ENCODE measurements at places on chromosomes 1 and 21.

GRCh38 chr21:23921670-23922418 lies 1685.4 kb downstream of the MRPL39 start:
- DNase-seq, result no peak

- DNase-seq, result no peak
Measured at GRCh38 chr1:89762386-89762778, 58.5 kb upstream of the LRRC8D start.

DNA sequence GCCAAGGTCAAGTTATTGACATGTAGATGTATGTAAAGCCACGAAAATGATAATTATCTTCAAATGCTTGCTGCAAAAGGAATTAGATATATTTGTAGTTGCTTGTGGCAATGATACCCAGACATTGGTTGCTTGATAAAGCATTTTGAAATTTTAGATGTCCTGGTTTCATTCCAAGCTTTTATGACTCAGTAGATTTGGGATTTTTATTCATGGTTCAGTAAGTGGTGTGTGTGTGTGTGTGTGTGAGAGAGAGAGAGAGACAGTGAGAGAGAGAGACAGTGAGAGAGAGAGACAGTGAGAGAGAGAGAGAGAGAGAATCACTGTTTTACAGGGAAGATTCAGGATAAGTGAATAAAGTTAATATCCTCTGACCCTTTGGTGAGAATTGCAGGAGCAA lies 498.2 kb upstream of the C1orf87 start:
- no peak for DNase-seq

DNA sequence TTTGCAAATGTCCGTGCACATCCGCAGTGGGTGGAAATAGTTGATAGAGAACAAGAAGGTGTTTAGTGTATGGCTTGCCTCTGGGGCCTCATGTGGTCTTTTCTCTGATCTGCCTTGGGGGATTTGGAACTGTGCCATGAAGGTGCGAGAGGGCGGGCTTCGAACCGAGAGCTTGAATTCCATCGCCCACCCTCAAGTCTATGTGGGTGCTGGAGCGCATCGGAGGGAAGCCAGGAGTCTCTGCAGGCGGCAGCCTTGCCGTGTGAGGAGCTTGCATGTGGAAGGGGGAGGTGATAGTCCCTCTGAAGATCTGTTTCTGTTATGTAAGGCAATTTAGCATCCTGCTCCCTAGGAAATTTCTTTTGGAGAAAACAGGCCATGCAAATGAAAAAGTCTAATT lies 119.6 kb downstream of the HUNK start:
- no peak for DNase-seq

DNA sequence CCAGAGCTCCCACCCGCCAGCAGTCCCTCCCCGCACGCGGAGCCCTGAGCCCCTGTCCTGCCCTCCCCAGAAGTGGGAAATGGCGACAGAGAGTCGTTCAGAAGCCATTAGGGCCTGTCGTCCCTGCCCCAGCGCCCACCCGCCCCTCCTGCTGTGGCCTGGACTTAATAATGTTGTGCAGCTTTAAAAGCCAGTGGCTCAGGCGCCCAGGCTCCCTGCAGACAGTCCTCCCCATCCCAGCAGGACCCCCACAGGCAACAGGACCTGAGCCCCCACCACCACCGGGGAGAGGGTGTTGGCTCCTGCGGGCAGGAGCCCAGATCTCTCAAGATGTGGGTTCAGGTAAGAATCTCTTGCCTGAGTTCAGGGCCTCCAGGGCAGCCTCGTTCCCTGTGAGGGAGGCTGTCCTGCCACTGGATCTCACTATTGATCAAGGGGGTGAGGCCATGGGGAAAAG lies 125.3 kb upstream of the RUNX3 start:
- DNase-seq, result no peak

GRCh38 chr21:29218749-29219148 lies 80.0 kb upstream of the BACH1 start:
- DNase-seq, result no peak

DNA sequence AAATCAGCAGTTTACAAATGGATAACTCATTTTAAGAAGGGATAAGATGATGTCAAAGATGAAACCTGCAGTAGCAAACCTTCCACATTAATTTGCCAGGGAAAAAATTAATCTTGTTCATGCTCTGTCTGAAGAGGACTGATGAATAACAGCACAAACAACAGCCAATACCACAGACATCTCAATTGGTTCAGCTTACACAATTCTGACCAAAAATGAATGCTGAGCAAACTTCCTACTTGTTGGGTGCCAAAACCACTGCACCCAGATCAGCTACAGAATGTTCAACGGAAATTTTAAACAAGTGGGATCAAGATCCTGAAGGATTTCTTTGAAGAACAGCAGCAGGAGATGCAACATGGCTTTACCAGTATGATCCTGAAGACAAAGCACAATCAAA lies 98.3 kb downstream of the COQ8A start:
- DNase-seq, result no peak

DNA sequence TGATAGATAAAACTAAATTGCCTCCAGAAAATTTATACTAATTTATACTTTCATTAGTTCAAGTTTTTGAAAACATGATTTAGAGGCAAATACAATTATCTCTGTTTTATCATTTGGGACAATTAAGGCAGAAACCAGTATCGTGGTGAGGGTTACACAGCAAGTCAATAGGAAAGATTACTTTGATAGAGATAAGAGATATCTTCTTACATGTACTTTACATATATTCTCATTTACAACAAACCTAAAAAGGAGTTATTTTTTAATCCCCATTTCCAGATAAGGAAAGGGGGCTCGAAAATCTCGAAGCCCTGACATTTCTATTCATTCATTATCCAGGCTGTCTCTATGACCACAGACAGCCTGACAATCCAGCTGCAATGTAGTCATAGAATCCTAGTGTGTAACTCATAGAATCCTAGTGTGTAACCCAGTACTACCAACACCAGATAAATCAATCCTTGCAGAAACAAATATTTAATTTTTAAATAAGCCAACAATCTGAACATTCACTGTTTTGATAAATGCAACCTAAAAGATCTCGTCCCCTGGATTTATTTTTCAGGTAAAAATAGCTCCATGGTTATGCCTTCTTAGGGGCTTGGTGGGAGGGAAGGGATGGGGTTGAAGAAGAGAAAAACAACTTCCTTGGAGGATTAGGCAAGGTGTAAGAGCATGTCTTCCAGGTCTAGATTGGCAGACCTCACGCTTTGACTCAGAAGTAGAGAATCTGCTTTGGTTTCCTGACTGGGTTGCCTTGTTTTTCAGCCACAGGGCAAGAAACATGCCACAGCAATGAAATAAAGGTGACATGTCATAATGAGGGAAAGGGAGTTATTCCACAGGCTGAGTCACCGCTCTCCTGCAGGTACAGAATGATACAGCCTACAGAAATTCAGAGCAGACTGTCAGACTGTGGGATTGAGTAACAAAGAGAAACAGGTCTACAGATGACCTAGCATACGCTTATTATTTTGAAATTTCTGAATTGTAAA lies 45.6 kb downstream of the IRF2BP2 start:
- no peak for DNase-seq

DNA sequence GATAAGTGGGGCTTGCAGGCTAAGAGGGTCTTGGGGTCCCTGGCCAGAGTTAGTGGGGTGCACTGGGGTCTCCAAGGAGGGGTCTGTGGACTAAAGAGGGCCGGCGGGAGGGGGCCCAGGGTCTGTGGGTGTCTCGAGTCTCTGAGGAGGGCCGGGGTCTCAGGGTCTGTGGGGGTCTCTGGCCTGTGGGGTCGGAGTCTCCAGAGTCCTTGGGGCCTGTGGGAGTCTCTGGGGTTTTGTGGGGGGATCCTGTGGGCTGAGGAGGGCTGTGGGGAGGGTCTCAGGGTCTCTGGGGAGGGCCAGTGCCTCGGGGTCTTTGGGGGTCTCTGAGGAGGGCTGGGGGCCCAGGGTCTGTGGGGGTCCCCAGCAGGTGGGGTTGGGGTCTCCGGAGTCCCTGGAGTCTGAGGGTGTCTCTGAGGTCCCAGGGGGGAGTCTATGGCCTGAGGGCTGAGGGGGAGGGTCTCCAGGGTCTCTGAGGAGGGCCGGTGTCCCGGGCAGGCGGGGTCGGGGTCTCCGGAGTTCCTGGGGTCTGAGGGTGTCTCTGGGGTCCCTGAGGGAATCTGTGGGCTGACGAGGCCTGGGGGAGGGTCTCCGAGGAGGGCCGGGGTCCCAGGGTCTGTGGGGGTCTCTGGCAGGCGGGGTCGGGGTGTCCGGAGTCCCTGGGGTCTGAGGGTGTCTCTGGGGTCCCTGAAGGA lies 628 bp upstream of the PLEKHM2 start:
- no peak for DNase-seq

GRCh38 chr1:8006037-8006963 lies 19.8 kb downstream of the ERRFI1 start:
- DNase-seq, result no peak

DNA sequence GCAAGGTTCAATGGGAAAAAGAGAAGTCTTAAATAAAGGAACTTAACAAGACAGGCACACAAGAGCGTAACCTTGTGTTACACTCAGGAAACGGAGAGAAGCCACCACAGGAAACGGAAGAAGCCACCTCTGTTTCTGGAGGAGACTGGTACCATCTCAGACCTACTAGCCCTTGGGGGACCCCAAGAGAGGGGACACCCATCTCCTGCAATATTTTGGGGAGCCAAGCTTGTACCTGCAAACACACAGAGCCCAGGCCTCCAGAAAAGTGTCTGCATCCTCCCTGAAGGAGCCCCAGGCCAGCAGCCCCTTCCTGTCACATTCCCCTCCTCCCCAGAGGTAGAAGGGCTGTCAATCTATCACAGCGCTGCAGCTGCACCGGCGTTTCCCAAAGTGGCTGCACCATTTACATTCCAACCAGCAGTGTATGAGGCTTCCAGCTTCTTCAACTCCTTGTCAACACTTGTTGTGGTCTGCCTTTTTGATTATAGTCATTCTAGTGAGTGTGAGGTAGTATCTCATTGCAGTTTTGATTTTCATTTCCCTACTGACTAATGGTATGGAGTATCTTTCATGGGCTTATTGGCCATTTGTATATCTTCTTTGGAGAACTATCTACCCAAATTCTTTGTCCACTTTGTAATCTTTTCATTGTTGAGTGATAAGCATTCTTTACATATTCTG lies 23.0 kb upstream of the PADI1 start:
- DNase-seq, result no peak

DNA sequence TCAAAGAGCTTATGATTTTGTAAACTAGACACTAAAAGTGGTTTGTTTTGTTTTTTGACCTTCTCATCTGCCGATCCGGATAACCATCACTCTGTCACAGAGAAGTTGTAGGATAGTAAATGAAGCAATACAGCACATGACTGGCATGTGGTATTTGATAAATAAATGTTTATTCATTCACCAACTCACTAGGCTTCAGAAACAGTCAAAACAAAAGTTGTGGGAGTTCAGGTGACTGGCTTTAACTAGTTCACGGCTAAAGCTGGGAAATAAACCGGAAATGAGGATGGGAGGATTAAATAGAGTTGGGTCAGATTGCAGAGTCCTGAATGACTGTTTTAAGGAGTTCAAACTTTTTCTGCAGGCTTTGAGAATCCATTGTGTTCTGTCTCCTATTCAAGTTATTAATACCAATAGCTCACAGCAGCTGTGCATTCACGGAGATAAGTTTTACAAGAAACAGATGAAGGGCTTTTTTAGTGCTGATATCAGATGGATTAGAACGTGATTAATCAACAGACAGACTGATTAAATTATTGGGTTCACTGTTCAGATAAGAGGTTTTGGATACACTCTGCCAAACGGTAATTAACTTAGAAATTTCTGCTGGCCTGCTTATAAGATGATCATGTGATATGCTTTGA lies 463.3 kb downstream of the DPYD start:
- DNase-seq, result no peak

GRCh38 chr1:40905061-40905460 lies 42.9 kb upstream of the CITED4 start:
- DNase-seq, result no peak

DNA sequence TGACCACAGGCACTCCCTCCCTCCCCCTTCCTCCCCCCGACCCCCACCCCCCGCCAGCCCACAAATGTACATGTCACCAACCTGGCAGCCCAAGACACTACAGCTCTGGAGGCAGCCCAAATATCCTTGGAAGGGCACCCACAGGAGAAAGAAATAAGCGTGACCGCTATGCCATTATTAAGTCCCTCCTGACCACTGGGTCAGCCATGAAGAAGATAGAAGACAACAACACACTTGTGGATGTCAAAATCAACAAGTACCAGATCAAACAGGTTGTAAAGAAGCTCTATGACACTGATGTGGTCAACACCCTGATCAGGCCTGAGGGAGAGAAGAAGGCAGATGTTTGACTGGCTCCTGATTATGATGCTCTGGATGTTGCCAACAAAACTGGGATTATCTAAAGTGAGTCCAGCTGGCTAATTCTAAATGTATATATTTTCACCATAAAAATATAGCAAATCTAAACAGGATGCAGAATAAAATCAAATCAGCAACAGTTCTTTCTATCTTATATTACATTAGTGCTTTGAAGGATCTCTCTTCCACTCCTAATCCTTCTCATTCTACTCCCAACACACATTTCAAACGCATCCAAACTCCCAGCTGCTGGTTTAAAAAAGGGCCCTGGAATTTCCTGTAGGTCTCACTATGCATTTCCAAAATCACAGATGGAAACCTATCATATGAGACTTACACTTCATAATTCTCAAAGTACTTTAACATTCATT lies 77.4 kb upstream of the SLFNL1 start:
- DNase-seq, result no peak

- DNase-seq, result no peak
Measured at GRCh38 chr1:214510914-214511638, 40.3 kb downstream of the PTPN14 start.

DNA sequence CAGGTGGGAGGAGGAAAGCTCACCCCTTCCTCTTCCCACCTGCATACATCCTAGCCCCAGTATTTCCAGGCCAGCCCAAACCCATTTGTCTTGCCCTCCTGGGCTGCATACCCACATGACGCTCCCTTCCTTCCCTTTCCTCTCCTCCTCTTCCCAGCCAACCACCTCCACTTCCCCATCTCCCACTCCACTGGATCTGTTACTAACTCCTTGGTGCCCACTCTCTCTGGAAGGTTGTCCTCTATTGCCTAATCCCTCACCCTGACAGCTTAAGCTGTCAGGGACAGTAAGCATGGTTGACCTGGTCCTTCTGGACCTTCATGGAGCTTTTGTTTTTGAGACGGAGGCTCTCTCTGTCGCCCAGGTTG lies 23.0 kb upstream of the SYNC start:
- no peak for DNase-seq

GRCh38 chr1:92792340-92792782 lies 7.5 kb upstream of the EVI5 start:
- no peak for DNase-seq

- DNase-seq, result no peak
Measured at GRCh38 chr1:104745875-104746274, 996.2 kb downstream of the AMY1C start.
